Stimulated activated CD4-positive, alpha-beta T cell treated with anti-CD3 and anti-CD28 coated beads, Interleukin-12 subunit alpha, Interleukin-12 subunit beta, amount 100 ng/mL, for 4 hours (primary cell): ENCODE measurements at places on chromosomes 2 and 18.

DNA sequence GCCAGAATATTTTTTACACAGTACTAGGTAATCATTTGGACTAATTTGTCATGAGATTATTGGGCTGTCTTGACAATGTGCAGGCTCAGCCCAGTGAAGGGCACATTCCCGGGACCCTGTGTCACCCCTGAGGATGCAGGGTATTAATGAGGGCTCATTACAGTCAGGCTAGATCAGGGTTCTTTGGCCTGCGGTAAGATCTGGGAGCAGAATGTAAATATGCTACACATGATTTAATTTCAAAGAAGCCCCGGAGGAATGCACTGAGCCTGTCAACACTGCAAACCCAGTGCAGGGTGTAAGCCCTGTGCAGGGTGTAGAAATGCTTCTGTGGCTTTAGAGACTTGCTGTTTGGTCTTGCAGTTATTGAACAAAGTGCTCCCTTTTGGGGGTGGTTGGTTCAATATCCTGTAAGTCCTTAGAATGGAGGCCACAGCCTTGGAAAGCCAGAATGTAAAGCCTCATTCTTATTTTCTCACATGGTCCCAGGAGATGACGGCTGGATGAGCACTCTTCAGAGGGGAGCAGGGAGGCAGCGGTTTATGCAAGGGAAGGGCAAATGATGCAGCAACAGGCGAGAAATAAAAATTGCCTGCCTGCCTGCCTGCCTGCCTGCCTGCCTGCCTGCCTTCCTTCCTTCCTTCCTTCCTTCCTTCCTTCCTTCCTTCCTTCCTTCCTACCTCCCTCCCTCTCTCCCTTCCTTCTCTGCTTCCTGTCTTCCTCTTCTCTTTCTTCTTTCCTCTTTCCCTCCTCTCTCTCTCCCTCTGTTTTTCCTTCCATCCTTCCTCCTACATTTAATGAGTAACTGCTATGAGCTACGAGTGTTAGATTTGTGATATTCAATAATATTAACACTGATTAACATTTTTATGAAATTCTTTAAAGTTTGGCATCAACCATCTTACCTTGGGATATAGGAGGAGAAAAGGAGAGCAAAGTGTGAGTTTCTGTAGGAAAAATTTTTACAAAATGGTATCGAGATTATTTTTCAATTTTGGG, 148.8 kb downstream of the VAPA start:
- no peak for DNase-seq

GRCh38 chr2:193891023-193891422, 1696.3 kb upstream of the TMEFF2 start:
- DNase-seq: no peak

DNA sequence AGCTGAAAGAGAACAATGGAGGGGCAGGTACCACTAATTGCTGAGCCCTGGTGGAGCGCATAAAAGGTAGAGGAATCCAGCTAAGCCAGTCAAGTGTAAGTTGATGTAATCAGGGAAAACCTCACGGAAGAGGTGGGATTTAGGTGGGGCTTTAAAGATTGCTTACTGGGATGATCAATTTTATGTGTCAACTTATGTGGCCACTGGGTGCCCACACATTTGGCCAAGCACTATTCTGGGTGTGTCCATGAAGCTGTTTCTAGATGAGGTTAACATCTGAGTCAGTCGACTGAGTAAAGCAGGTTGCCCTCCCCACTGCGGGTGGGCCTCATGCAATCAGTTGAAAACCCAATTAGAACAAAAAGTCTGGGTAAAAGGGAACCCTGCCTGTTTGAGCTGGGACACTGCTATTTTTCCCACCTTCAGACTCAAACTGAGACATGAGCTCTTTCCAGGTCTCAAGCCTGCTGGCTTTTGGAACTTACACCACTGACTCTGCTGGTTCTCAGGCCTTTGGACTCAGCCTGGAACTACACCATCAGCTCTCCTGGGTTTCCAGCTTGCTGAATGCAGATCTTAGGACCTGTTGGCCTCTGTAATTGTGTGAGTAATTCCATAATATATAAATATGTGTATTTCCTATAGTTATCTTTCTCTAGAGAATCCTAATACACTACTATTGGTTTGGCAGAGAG, 67.3 kb downstream of the MYO5B start:
- DNase-seq: no peak

DNA sequence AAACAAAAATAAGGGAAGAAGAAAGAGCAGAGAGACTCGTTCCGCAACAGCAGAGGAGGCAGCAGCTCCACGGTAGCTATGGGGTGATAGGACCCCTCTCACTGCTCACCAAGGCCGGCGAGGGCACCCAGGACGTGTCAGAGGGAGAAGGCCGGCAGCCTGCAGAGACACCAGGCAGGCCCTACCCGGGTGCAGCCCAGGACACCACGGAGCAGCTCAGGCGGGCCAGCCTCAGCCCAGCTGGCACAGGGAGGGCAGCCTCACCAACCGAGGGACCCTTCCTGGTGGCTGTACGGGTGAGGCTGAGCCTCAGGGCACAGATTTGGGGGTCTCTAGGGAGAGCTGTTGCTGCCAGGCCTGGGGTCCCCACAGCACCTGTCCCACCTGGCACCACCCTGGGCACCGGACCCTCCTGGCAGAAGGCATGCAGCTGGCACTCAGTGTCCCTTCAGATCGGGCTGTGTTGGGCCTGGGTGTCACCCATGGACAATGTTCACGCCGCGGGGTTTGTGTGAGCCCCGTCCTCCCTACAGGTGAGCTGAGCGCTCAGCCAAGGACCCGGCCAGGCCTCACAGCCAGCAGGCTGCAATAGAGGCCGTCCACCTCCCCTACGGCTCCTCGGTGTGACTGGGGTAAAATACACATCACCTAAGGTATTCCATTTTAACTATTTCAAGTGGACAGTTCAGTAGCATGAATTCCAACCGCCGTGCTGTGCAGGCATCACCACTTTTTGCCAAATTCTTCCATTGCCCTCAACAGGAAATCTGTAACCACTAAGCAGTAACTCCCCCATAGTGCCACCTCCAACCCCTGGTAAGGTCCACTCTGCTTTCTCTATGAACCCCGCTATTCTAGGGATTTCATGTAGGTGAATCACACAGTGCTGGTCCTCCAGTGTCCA, 21.6 kb downstream of the KCNG2 start:
- no peak for DNase-seq

DNA sequence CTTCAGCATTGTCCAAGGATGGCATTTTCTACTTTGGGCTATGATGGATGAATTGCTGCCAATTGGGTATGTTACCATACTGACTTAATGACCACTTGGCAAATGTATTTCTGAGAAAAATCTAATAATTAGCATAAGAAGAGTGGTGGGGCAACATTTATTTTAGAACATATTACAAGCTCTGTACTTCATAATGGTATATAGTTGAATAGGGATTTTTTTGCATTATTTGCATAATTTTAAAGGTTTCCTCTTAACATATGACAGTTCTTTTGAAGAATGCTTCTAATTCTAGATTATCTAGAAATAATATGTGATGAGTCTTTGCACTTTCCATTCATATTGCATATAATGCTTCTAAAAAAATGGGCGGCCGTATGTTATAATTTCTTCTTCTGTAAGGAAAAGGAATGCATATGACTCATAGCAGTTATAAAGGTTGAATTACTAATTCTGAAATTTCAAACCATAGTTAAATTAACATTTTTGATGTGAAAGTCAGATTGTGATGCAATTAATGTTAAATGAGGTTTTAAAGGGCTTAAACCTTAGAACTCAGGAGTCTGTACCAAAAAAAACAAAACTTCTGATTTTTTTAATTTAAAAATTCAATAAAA, 1652.3 kb upstream of the SLC39A10 start:
- no peak for DNase-seq

- DNase-seq: no peak
Measured at GRCh38 chr2:23359631-23360567, 25.1 kb upstream of the KLHL29 start.

DNA sequence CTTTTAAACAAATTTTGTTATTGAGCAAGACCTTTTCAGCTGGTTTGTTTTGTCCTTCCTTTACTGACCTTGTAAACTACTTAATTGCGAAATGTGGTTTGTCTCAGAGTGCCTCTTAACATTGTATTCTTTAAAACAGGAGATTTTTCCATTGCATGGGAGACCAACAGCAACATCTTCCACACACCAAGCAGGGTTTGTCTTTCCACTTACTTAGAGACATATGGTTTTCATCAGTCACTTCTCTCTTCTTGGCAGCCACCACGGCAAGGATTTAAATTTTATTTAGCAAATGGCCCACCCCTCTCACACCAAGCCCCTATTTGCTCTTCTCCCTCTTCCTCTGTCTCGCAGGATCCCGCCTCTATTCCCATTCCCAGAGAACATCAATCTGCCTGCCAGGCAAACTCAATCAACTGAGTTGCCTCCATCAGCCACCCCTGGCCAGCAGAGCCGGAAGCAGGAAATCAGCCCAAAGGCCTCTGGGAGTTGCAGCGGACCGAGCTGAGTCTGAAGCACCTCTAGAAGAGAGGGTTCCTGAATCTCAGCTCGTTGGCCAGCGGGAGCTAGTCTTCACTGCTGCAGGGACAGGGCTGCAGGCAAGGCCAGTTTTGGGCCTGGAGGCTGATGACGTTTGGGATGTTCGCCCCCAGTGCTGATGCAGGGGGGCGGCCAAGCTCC, 11.3 kb upstream of the CIB4 start:
- DNase-seq: no peak

GRCh38 chr2:41375901-41376300, 671.9 kb upstream of the PKDCC start:
- no peak for DNase-seq

DNA sequence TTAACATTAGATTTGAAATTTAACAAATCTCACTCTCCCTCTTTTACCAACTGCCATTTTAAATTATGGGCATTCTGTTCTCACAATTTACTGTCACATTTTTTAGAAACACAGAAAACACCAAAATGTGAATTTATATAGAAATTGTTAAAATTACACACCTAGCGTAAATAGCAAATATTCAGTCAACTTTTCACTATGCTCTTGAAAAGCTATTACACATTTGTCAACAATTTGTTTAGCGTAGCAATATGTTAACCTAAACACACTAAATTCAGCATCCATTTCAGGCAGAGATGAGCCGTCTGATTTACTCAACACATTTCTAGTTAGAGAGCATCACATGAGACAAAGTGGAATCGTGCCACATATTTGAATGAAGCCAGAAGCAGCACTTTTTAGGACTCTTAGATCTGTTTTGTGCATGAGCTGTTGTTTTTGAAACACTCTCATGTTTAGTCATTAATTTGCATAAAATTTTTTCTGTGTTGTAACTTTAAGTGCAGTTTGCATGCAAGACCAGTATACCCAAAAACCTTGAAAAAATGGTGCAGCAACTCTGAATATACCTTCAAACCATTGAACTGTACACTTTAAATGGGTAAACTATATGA, 8.2 kb downstream of the TTC32 start:
- DNase-seq: no peak

- DNase-seq: no peak
Measured at GRCh38 chr2:162972383-162972782, 133.8 kb upstream of the KCNH7 start.

- no peak for DNase-seq
Measured at GRCh38 chr18:8777846-8778245, 72.5 kb downstream of the MTCL1 start.

- DNase-seq: no peak
Measured at GRCh38 chr2:28342081-28342967, 50.3 kb upstream of the FOSL2 start.

- no peak for DNase-seq
Measured at GRCh38 chr2:222268311-222268990, 30.3 kb downstream of the PAX3 start.

- no peak for DNase-seq
Measured at GRCh38 chr2:43044093-43044681, 182.2 kb downstream of the ZFP36L2 start.

DNA sequence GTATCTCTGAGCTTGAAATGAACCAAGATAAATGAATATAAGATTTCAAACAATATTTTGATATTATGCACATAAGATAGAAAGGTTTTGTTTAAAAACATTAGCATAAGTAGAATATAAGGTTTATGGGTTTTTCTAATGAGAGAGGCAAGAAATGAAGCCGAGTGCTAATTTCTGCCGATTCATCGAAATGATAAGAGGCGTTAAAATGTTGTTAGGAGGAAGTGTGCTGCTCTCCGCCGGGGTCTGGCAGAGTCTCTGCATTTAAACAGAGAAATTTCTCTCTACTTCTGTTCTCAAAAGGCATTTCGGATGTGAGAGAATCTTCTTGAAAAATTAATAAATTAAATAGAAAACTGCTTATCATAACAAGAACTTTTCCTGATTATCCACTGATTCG, 83.6 kb downstream of the MRPS9 start:
- DNase-seq: no peak

- no peak for DNase-seq
Measured at GRCh38 chr2:55840460-55840859, 83.1 kb downstream of the EFEMP1 start.

DNA sequence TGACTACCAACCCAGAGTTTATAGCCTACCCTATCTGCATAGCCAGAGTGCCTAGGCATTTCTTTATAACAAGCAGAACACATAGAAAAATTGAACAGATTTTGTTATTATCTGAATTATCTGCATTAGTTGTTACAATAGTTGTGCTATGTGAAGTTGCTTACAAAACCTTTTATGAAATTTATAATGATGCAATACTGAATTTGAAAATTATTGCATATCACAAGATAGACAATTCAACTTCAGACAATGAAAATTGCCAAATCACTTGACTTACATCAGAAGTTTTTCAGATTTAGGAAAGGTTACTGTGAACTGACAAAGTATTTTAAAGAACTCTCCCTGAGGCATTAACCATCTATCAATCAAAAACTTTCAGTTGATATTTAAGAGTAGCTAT, 437.9 kb upstream of the PIK3C3 start:
- DNase-seq: no peak

GRCh38 chr18:47882641-47883040, 47.8 kb downstream of the SMAD2 start:
- DNase-seq: no peak

DNA sequence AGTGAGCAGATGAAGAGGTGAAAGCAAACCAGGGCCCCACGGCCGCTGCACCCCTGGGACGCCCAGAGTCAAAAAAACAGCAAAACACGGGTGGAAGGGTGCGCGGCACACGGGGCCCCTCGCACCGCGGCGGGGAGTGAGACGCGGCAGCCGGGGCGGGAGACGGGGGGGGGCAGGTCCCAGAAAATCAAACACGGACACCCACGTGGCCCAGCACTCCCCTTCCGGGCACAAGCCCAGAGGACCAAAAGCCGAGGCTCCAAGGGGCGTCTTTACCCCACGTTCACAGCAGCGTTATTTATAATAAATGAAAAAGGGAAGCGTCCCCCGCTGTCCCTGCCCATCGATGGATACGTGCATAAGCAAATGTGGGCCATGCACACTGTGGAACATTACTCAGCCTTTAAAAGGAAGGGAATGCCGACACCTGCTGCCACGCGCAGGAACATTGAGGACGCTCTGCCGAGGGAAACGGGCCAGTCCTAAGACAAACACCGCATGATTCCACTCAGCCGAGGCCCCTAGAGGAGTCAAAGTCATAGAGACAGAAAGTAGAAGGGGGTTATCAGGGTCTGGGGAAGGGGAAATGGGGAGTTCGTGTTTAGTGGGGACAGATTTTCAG, 677 bp upstream of the COPS9 start:
- peak; percentile 34 for DNase-seq
